ENCODE measurements at places on chromosomes 3 and 15.

DNA sequence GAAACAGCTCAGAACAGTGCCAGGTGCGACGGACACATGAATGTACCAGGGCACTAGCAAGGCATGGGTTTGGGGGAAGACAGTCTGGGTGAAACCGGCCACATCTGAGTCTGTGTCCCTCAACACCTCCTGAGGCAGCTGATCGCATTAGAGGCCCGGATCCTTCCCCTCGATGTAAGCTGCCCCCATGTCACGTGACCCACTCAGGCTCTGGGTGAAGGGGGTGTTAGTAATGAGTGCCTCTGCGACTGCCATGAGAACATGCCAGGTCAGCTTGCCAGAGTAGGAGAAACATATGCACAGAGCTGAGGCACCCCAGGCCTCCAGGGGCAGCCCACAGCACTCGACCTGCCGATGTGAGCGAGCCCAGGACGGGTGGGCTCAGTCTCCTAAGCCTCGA is 29.7 kb downstream of the PRR23E start:
- no peak for DNase-seq

DNA sequence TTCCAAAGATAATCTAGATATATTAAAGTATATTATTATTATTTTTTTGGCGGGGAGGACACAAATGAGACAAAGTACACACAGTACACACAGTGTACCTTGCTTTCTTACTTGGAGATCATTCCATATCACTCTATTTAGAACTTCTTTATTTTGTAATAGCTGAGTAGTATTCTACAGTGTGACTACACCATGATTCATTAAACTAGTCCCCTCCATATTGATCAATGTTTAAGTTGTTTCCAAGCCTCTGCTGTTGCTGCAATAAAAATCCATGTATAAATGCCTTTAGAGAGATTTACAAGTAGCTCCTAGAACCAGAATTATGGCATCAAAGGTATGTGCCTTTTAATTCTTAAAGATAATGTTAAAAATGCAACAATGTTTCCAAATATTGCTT is 38.8 kb downstream of the PYGO1 start:
- DNase-seq = no peak

- DNase-seq = no peak
Observed at GRCh38 chr3:117610156-117610555, 900.6 kb downstream of the TUSC7 start.

DNA sequence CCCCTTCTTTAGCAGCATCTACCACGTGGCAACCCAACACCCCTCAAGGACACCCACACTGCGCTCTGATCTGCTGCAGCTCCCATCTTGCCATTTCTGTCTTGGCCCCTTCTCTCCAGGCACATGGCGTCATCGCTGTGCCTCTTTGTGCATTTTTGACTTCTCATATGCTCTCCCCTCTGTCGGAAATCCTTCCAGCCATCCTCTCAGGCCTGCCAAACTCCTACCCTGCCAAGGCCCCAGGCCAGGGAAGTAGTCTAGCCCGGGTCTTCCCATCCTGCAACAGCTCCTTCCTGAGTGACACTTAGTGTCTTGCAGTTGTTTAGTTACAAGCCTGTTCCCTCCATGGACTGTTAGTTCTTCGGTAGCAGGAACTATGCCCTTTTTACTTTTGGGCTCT is 34.0 kb upstream of the CTXND1 start:
- DNase-seq = no peak

GRCh38 chr3:136734382-136735070 is 17.7 kb downstream of the STAG1 start:
- DNase-seq = no peak

DNA sequence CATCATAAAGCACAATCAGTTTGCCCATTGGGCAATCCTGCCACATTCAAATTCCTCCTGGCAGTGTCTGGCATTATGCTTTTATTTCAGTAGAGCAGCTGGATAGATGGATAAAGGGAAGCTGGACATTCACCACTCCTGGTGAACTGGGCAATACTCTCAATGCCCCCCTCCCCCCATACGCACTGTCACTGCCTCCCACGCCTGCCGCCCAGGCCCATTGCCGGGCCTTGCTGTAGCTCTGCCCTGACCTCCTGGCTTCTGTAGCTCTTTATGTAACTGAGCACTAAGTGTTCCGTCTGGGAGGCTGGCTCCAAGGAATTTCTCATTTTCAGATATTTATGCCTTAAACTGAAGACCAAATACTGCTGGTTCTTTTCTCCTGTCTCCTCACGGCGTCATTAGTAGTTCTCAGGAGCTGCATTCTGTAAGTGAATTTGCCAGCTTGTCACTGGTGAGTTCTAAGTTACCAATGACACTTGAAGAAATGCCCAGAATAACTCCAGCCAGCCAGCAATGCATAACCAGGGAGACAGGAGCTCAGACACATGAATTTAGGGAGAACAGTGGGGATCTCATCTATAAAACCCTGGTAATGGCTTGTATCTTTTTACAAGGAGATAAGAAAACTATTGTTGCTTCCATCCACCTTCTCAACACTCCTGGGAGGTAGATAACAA is 25.5 kb upstream of the RASGRF1 start:
- DNase-seq = no peak

DNA sequence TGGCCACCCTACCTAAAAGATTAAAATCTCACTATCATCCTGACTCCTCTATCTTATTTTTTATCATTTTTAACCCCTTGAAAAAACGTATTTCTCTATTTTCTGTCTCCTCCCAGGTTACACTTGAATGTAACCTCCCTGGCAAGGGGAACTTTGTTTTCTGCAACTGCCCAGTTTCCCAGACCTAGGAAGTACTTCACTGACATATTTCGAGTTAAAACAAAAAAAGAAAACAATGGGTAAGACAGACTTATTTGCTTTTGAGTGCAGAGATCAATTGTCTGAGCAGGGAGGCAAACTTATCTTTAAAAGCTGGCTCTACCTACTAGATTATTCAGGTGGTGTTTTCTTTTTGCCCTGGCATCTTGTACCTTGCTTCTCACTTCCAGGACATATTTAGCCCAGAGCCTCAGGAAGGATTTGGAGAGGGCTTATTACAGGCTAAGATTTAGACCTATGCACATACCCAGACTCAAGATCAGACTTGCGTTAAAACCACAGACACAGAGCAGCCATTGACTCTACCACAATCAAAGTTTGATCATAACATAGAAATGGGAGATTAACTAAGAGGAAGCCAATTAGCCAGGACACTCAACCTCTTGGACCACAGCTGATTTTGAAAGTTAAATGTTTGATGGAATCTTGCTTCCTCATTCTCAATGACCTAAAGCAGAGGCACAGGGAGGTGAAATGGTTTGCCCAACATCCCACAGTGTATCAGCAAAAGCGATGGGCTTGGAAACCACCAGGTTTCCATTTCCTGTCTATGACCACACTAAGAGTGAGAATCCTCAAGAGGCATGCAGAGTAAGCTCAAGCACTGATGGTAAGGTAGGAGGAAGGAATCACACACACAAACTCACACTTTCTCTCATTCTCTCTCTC is 169.5 kb upstream of the THBS1 start:
- DNase-seq = peak; percentile 27

DNA sequence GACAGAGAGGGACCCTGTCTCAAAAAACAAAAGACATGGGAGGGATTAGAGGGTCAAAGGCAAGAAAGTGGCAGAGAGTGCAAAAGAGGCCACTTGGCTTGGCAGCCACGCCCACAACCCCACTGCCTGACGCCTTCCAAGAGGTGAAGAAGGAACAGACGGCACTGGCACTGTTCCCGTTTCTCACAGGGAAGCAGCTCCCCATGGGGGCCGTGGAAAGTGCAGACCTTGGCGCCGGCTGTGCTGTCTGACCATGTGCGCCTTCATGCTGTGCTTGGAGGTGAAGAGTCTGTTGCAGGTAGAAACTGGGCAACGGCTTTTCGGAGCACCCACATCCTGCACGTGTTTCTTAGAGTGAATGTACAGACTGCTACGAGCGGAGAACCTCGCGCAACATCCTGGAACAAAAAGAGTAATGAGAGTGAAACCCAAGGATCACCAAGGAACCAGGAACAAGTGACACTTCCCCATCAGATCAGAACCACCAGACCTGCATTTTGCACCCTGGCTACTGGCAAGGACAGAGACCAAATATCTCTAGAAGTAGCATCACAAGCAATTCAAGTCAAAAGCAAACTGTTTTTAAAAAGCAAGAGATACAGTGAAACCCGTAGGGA is 9.7 kb downstream of the ZXDC start:
- no peak for DNase-seq

DNA sequence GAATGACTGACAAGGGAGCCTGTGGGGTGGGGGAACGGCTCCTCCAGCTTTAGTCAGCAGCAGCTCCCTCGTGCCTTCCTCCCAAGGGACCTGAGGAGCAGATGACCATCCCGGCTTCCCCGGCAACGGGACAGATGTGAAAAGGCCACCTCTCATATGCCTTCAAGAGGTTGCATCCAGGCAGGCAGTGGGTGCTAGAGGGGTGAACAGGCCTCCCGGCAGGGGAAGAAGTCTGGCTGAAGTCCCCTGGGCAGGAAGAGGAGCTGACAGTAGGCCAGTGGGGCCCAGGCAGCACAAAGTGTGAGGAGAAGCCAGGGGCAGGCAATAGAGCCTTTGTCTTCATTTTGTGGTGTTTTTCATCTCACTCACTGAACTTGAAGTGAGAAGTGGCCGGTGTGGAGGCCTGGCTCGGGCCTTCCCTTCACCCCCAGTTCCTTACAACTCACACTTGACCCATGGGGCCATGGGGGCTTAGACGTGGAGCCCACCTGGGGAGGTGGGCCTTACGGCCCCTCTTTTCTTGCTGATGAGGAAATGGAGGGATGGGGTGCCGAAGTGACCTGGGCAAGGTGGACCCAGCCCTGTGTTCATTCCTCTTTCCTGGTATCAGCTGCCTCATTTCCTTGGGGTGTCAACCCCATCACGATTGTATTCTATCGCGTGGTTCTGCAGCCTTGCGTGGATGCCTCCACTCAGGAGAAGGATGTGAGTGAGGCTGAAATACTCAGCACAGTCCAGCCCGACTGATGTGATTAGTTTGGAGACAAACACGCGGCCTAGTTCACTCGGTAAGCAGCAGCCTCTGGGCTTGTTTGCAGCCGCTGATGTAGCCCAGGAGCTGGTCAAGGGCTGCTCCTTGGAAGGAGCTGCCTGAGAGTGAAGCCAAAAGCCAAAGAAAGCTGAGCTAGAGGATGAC is 115.5 kb upstream of the ALDH1A3 start:
- DNase-seq = no peak

GRCh38 chr3:78204977-78205376 is 1165.1 kb downstream of the ROBO2 start:
- no peak for DNase-seq

DNA sequence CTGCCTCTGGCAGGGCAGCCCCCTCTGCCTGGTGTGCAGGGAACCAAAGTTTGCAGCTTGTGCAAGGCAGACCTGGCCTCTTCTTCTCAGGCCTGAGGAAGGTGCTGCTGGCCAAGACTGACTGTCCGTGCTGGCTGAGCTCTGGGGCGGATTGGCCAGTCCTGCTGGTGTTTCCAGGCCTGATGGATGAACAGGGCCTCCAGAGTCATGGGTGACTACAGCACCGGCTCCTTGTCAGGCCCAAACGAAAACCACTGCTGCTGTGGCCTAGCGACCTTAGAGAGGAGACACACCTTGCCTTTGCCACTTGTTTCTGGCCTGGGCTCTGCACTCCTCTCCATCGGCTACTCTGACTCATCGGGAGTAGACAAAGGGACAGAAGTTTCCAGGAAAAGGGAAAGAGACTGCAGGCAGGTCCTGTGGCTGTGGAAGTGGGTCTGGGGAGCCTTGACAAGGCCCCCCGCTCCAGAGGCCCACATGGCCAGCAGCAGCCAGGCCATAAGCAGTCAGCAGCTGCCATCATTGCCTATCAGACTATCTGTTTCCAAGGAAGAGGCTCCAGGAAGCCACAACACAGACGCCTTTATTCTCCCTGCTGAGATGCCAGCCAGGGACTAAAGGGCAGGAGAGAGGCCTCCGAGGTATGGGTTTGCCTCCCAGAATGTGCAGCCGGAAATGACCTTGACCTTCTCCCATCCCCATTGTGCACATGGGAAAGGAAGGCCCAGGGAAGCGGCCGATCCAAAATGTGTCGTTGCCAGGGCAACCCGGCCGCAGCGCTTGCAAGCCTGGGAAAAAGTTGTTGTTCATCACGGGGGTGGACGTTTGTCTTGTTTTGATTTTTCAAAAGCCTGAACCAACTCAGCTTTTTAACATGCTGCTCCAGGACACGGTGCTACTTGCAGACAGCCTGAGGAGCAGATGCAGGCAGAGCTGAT is 160.5 kb downstream of the CHSY1 start:
- no peak for DNase-seq

- peak; percentile 13 for DNase-seq
Observed at GRCh38 chr3:39668420-39668819, 141.0 kb upstream of the MYRIP start.

GRCh38 chr3:13414040-13414729 is 5.9 kb downstream of the NUP210 start:
- DNase-seq = peak; percentile 87

DNA sequence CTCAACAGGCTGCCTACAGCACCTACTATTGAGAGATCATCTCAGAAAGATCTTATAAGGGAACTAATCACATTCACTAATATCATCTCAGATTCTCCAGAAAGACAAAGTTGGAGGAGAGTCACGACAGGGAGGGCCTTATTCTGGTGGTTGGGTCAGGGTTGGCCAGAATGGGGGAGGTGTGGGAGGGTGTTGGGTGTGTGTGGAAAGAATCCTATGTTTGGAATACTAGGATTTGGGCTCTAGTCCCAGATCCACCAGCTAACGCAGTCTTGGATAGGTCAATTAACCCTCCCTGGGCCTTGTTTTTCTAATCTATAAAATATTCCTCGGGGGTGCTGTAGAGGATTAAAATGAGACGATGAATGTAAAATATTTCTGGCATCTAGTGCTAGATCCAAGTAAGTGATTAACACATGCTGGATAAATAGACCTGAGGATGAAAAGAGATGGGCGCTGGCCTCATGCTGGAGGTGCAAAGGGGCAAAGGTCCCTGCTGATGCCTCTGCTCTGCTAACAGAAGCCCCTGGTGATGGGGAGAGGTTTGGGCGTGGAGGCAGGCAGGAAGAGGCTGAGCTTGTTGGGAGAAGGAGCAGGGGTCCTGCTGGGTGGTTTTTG is 67.6 kb upstream of the ETV5 start:
- DNase-seq = no peak

- peak; percentile 85 for DNase-seq
Observed at GRCh38 chr3:122793568-122794416, at the start of gene HSPBAP1. Gene HSPBAP1, minus strand, starts transcription at chr3:122793831. Its CDS starts 151 bp downstream, at chr3:122793680.

DNA sequence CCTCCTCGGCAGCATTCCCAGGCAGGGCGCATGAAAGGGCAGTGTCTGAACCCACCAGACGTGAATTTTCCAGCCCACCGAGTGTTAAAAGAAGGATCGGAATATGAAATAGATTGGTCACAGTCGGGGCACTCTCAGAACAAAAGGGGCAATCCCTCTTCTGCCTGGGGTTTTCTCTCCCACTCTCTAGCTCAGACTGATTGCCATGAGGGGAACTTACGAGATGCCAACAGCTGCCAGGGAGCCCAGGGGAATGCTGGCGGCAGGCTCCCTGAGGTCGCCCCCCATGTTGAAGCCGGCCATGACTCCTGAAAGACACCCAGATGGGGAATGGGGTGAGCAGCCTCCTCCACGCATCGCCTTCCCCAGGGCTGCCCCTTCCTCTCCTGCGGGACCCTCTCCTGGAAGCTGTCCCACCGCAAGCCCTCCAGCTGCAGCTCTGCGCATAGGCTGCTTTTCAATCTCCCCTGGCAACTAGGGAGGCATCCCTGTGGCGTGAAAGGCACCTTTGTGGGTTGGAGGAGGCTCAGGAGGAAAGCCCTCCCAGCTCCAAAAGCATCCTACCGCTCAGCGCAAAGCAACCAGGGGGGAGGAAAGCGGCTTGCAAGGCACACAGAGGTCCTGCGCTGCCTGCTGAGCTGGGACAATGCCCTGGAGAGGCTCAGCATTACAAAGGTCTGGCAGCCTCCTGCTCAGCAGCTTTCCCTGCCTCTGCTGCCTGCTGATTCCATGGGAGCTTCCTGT is 64.8 kb upstream of the HEG1 start:
- DNase-seq = no peak
